ENCODE measurements at places on chromosomes 3 and 15.

- DNase-seq = no peak
Observed at GRCh38 chr15:82031871-82032270, 13.9 kb downstream of the MEX3B start.

GRCh38 chr15:51971375-51972133 lies at the start of gene LEO1:
Gene LEO1, minus strand, starts transcription at chr15:51971778. Its CDS starts 33 bp downstream, at chr15:51971745.
- DNase-seq = peak; percentile 83

DNA sequence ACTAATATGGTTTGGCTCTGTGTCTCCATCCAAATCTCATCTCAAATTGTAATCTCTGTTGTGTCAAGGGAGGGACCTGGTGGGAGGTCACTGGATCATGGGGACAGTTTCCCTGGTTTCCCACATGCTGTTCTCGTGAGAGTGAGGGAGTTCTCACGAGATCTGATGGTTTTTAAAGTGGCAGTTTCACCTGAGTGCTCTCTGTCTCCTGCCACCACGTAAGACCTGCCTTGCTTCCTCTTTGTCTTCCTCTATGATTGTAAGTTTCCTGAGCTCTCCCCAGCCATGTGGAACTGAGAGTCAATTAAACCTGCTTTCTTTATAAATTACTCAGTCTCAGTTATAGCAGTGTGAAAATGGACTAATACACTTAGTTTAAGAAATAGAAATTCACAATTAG lies 228.9 kb downstream of the CD47 start:
- DNase-seq = no peak

- no peak for DNase-seq
Observed at GRCh38 chr15:37767841-37768455, 166.5 kb upstream of the TMCO5A start.

DNA sequence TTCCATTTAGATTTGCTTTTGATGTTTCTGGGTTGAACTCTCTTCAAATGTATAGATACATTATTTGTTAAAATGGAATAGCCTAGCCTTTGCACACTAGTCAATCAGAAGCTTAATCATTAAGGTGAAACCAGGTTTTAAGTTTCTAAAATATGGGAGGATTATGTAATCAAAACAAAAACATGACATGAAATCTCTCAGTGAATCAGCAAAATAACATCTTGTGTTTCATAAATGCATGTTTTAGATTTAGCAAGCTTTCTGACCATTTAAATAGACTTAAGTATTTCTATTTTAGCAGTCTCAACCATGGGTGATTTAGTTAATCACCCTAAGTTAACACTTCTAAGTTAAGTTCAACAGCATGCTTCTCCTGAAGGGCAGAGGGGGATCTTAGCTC lies 11.3 kb downstream of the GTF2E1 start:
- DNase-seq = no peak

GRCh38 chr3:112376241-112376911 lies 43.4 kb downstream of the CD200 start:
- no peak for DNase-seq

GRCh38 chr3:150252462-150252861 lies 155.6 kb upstream of the TSC22D2 start:
- no peak for DNase-seq

DNA sequence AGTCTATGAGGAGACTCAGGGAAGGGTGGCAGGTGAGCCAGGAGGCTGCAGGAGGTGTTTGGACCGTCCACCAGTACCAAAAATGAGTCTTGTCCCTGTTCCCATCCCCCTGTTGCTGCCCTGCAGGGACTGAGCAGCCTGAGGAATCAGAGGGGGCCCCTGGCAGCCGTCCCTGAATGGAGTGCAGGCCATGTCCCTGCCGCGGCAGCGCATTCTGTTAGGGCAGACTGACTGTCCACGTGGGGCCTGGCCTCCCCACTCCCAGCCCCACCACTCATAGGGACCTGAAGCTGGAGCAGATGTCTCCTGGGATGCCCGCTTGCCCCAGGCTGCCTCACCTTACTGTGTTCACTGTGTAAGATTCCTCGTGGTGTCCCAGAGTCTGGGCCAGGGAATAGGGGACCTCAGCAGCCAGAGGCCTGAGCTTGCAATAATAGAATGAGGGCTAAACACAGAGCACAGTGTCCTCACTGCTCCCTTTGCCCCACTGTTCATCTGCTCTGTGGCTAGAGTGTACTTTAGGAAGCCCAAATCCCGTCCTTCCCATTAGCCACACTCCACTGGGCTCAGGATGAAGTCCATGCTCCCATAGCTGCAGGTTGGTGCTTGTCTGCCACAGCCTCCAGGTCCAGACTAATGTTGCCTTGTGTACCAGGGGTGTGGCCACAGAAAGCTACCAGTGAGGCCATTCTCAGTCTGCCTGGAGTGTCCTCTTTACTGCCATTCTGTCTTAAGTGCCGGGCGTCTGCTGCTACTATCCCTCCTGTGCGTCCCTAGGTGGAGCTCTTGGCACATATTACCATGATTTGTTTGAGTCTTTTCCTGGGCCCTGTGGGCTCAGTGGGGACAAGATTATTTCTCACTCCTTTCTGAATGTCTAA lies 63.2 kb downstream of the HCN4 start:
- no peak for DNase-seq

Measured in stimulated activated CD4-positive, alpha-beta T cell treated with anti-CD3 and anti-CD28 coated beads, Interleukin-12 subunit alpha, Interleukin-12 subunit beta, amount 100 ng/mL, for 48 hours (primary cell).